Naive thymus-derived CD8-positive, alpha-beta T cell (primary cell): ENCODE measurements at places on chromosomes 6 and 20.

GRCh38 chr6:84193114-84193708 lies 34.2 kb downstream of the CEP162 start:
- no peak for DNase-seq

DNA sequence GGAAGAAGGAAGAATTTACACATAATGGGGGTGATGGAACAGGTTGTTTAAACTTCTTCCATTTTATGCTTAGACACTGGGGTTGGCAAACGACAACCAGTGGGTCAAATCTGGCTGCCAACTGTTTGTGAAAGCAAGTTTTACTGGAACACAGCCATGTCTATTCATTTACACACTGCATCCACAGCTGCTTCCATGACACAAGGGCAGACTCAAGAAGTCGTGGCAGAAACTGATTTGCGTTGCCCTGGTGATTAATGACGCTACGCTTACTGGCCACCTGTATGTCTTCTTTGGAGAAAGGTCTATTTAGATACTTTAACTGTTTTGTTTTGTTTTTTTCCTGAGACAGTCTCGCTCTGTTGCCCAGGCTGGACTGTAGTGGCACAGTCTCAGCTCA lies 19.0 kb downstream of the CTCFL start:
- DNase-seq, result no peak

DNA sequence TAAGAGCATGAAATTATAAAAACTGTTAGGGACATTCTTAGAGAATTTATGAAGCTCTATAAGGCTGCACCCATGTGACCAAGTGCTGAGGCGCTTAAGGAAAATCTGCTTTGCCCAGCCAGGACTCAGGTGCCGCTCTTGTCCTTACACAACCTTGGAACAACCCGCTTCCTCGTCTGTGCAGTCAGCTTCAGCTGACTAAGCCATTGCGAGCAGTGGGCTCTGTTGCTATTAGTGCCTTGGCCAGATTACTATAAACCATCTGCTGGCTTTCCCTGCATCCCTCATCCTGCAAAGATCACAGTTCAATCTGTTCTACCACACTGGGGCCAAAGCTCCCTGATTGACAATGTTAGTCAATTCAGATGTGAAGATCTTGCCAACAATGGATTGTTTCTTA lies 89.1 kb upstream of the E2F3 start:
- no peak for DNase-seq

GRCh38 chr20:10060226-10060625 lies 25.4 kb downstream of the ANKEF1 start:
- no peak for DNase-seq

- DNase-seq, result no peak
These were observed 69.8 kb downstream of the RIN2 start for GRCh38 chr20:19827818-19828217.
